ENCODE measurements at places on chromosomes 7 and 10.

- DNase-seq: no peak
Measured at GRCh38 chr10:131842351-131843088, 58.3 kb upstream of the PPP2R2D start.

- no peak for DNase-seq
Measured at GRCh38 chr10:11509036-11509435, 102.4 kb downstream of the USP6NL start.

- no peak for DNase-seq
Measured at GRCh38 chr10:108615576-108616320, 1307.6 kb downstream of the XPNPEP1 start.

GRCh38 chr7:156429514-156429913 is 211.1 kb upstream of the RNF32 start:
- no peak for DNase-seq

DNA sequence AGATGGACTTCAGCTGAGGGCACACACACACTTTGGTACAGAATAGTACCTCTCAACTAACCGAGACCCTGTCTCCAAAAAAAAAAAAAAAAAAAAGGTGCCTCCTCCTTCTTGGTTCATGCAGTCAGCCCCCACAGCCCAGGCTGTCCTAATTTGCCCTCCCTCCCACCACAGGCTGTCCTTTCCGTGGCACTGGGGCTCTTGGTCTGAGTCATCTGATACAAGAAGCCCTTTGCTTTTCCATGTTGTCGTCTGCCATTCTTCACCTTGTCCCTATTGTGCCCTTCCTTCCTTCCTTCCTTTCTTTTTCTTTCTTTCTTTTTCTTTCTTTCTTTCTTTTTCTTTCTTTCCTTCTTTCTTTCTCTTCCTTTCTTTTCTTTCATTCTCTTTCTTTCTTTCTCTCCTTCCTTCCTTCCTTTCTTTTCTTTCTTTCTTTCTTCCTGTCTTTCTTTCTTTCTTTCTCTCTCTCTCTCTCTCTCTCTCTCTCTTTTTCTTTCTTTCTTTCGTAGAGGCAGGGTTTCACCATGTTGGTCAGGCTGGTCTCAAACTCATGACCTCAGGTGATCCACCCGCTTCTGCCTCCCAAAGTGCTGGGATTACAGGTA is 96.0 kb upstream of the IKZF1 start:
- no peak for DNase-seq

- DNase-seq: no peak
Measured at GRCh38 chr10:8840356-8840755, 785.9 kb downstream of the GATA3 start.

GRCh38 chr10:77240041-77240652 is 397.5 kb downstream of the KCNMA1 start:
- no peak for DNase-seq

DNA sequence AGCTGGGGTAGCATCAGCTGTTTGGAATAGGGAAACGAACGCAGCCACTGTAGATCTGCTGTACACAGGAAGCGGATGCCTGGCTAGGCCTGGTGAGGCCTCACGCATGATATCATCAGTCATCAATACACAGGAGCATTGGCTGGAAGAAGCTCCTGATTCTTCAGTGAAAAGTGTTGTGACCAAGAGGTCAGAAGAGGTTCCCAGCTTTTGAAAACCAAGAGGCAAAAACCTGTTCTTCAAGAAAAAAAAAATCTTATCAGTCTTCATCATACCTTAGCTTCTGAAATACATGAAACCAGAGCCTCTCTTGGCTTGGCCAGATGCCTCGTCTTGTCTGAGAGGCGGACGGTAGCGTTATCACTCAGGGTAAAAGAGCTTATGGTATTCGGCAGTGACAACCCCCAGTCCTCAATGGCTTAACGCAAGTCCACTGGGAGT is 139.3 kb upstream of the TCF7L2 start:
- DNase-seq: no peak

DNA sequence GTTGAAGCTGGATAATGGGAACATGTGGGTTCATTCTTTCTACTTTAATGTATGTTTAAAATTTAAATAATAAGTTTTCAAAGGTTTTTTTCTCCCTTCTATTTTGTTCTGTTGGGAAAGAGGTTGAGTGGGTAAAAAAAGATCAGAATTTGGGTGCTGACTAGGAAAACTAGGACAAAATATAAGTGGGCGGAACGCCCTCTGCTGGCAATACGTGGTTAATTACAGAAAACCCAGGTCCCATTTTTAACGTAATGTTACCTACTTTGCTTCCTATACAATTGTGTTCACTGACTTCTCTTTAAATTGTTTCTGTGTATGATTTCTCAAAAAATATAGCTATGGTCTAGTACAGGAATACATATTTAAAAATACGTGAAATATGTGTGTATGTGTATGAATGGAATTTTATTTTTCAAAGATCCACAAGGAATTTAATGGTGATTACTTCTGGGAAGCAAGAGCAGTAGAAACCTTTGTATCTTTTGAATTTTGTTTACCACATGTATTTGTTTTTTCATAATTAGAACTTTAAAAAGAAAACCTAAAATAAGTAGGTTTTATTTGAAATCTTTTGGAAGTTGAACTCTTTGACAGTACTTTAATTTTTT is 8.7 kb downstream of the ECD start:
- DNase-seq: no peak

- no peak for DNase-seq
Measured at GRCh38 chr7:16491148-16491547, 25.6 kb upstream of the SOSTDC1 start.

- no peak for DNase-seq
Measured at GRCh38 chr7:135111379-135111778, 36.5 kb upstream of the TMEM140 start.

DNA sequence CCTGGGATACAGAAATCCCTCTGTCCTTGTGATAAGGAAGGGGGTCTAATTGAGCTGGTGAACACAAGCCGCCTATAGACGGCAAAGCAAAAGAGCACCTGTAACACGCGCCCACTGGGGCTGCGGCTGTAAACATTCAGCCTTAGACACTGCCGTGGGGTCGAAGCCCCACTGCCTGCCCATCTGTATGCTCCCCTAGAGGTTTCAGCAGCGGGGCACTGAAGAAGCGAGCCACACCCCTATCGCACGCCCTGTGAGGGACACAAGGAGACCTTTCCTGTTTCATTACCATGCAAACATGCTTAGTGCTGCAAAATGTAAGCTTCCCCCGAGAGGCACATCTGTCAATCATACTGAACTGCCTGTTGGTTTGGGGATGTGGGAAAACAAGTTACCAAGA is 82.1 kb downstream of the NRP1 start:
- DNase-seq: no peak

- no peak for DNase-seq
Measured at GRCh38 chr10:97128039-97128492, 57.7 kb downstream of the SLIT1 start.

DNA sequence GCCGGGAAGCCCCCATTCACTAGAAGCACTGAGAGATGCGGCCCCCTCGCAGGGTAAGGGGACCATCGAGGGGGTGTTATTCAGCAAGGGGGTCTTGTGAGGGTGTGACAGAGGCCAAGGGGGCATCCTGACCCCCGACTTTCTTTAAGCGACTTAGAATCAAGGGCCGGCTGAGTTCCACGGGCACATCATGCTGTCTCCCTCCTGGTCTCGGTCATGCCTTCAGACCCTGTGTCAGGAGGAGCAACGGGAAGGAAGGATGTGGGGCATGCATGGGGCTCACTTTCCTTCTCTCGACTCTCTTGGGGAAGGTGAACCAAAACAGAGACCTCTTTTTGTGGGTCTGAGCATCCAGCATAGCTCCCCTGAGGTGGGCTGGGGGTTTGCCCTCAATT is 2.5 kb downstream of the ACSL5 start:
- no peak for DNase-seq

GRCh38 chr10:92350411-92350810 is 59.4 kb downstream of the MARCHF5 start:
- DNase-seq: no peak

- DNase-seq: no peak
Measured at GRCh38 chr10:63798599-63799498, 277.6 kb downstream of the REEP3 start.

- no peak for DNase-seq
Measured at GRCh38 chr7:68429411-68430117, 1168.7 kb upstream of the AUTS2 start.

DNA sequence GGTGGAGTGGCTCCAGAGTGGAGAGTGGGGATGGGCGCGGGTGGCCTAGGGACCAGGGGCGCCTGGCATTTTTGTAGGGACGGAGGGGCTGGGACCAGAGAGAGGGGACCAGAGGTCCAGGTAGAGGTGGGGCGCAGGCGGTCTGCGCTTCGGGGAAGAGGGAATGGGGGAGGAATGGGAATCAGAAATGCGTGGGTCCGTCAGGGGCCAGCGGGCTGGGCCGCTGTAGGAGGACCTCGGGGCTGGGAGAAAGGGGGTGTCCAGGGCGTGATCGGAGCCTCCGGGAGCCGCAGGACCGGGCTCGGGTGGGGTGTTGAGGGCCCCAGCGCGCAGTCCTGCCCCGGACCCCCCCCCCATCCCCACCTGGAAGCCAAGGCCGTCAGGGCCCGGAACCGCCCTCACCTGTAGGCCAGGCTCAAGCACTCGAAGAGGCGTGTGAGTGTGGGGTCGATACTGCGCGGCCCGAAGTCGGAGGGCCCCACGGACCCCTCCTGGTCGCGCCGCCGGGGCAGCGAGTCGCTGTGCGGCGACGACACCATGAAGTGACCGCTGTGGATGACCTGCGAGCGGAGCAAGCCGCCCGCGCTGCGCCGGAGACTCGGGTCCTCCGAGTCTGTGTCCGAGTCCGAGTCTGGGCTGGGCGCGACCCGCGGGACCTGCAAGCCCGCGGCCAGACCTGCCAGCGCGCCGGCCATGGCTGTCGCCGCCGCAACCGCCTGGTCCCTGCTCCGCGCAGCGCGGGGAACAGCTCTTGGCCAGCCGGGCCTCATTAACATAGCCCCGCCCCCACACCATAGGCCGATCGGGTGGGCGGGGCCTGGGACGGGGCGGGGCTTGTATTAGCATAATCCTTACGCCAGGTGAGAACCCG is at the start of gene MLXIPL:
Gene MLXIPL (minus strand): TSS at position 725 of the 871 bp plus-strand sequence. CDS start 30 bp downstream, at position 695.
- peak; percentile 87 for DNase-seq

DNA sequence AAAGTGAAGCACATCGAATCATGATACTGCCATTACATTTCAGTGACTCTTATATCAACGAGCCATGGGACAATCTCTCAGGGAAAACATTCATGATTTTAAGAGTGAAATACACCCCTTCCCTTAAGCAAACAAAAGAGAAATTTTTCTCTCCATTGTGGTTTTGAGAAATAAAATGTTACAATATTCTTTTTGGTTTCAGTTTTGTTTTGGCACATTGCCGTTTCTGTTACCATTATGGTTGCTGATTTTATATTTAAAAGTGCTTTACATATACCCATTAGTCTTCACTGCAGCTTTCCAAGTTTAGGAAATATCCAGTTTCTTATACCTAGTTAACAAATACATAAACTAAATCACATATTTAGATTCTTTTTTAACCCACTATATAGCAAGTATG is 126.8 kb upstream of the SEM1 start:
- no peak for DNase-seq

DNA sequence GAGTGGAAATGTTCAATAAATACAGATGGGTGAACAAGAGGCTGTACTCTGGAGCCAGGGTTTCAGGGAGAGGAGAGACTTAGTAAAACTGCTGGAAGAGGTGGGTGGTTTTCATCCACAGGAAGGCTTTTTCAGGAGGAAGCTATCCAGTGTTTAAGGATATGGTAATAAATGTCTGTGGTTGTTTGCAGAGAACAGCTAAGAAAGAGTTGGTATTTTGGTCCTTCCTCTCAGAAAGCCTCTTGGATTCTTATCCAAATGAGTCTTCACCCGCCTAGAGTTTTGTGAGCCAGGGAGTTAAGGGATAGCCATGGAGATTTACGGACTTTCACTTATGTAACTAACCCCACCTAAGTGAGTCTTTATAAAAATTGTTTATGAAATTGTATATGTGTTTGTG is 95.7 kb downstream of the GNAI1 start:
- DNase-seq: no peak

GRCh38 chr10:43068471-43069210 is 8.2 kb upstream of the RET start:
- DNase-seq: no peak

GRCh38 chr10:1629326-1630198 is 107.8 kb downstream of the ADARB2 start:
- no peak for DNase-seq

- no peak for DNase-seq
Measured at GRCh38 chr7:30934225-30934624, 22.6 kb downstream of the AQP1 start.

DNA sequence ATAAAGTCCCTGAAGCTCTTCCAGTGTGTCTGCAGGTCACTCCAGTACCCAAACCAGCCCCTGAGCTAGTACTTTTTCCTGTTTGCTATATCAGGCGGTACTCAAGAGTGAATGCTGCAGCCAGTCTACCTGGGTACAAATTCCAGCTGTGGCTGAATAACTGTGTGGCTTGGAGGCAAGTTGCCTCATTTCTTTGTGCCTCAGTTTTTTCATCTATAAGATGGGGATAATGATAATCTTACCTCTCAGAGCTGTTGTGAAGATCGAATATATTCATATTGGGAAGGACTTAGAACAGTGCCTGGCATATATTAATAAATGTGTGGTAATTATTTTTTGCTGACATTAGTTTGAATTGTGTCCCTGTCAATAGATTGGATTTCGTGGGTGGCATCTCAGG is 191.2 kb downstream of the WDR11 start:
- DNase-seq: no peak

DNA sequence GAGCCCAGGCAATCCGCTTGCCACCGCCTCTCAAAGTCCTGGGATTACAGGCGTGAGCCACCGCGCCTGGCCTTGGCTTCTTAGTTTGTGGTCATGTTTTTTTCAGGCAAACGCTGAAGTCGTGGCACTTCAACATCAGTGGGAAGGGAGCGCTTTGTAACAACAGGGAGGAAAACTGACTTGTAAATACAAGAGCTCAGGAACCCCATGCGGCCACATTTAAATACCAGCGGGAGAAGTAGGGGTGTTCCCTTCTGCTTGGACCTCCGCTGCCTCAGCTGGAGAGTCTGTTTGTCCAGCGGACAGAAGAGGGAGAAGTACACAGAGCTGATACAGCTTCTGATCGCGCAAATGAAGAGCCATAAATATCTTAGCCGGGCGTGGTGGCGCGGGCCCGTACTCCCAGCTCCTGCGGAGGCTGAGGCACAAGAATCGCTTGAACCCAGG is 108.7 kb upstream of the KMT2C start:
- DNase-seq: no peak

DNA sequence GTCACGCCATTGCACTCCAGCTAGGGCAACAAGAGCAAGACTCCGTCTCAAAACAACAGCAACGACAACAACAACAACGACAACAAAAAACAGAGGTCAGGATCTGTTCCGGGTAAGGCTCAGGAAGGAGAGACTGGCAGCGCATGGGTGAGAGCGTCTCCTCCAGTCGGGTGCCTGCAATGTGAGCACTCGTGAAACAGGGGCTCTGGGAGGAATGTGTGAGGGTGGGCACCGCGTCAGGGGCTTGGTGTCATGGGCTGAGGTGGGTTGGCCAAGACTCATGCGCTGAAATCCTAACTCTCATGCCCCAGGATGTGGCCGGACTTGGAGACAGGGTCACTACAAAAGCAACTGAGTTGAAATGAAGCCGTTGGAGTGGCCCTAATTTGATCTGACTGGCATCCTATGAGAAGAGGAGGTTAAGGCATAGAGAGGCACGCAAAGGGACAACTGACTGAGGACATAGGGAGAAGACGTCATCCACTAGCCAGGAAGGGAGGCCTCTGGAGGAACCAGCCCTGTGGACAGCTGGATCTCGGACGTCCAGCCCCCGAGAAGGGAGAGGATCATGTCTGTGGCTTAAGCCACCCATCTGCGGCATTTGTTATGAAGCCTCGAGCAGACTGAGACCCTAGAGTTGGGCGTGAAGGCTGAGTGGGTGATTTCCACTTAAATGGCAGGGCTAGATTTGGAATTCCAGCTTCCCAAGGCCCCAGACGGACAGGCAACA is 241.5 kb upstream of the PITRM1 start:
- no peak for DNase-seq

GRCh38 chr7:126079581-126079980 is 1150.0 kb upstream of the POT1 start:
- no peak for DNase-seq
